NCI-H2171 treated with DMSO at 0.1 percent for 48 hours (cell line): ENCODE measurements at places on chromosomes 16 and 17.

- DNase-seq = no peak
Measured at GRCh38 chr17:67819722-67820121, 5.6 kb upstream of the BPTF start.

DNA sequence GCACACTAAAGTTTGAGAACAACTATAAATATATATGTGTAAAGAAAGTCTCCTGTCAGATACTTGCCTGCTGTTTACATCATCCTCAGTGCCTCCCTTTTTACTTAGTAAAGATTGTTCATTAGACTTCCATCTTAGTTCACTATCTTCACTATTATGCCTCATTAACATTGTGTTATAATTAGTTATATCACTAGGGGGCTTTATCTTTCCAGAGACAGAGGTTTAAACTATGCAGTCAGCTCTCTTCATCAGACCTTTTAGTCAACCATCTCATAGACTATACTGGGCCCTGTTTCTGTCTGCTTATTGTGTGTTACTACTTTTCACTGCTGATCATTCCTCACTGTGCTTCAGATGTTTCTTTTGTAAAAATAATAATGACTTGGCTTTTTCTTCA lies 630.8 kb upstream of the KIF2B start:
- no peak for DNase-seq

- no peak for DNase-seq
Measured at GRCh38 chr16:1696863-1697262, 9.1 kb upstream of the MAPK8IP3 start.

- no peak for DNase-seq
Measured at GRCh38 chr16:49158029-49158642, 123.5 kb downstream of the CBLN1 start.

- DNase-seq = no peak
Measured at GRCh38 chr17:82222816-82223215, 6.0 kb upstream of the SLC16A3 start.

DNA sequence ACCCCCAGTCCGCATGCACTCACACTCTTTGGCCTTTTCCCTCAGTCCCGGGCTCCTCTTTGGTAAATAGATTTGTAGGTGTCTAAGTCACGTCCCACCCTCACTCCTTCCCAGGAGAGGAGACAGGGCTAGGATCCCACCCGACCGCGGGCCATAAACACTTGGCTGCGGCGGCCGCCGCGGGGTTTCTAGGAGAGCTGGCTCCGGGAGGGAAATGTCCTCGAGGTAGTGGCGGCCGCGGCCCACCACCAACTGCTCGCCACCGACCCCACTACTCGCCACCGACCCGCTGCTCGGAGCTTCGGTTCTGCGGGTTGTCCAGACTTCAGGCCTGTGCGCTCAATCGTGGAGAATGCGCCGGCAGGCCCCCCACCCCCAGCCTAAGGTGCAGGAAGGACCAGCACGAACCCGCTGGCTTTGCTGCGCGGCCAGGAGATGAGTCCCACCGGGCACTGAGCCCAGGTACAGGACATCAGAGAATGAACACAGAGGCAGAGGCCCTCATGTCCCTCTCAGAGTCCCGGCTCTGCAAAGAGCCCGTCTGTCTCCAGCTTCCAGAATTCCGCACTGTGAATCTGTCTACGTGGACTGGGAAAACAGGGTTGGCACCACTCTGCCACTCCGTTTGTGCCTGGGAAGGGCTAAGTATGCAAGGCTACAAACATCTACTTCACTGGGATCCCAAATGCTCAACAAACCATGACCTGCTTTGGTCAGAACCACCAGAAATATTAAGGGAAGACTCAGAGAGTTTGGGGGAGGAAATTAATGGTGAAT lies 2.5 kb downstream of the PRAC2 start:
- no peak for DNase-seq

GRCh38 chr16:12016291-12016947 lies 39.9 kb downstream of the SNX29 start:
- no peak for DNase-seq

GRCh38 chr16:73289232-73289631 lies 241.3 kb upstream of the ZFHX3 start:
- DNase-seq = no peak
